SW480 (cell line): ENCODE measurements at places on chromosomes 6 and 20.

- no peak for DNase-seq
Measured at GRCh38 chr20:3473944-3474343, 3.1 kb downstream of the ATRN start.

DNA sequence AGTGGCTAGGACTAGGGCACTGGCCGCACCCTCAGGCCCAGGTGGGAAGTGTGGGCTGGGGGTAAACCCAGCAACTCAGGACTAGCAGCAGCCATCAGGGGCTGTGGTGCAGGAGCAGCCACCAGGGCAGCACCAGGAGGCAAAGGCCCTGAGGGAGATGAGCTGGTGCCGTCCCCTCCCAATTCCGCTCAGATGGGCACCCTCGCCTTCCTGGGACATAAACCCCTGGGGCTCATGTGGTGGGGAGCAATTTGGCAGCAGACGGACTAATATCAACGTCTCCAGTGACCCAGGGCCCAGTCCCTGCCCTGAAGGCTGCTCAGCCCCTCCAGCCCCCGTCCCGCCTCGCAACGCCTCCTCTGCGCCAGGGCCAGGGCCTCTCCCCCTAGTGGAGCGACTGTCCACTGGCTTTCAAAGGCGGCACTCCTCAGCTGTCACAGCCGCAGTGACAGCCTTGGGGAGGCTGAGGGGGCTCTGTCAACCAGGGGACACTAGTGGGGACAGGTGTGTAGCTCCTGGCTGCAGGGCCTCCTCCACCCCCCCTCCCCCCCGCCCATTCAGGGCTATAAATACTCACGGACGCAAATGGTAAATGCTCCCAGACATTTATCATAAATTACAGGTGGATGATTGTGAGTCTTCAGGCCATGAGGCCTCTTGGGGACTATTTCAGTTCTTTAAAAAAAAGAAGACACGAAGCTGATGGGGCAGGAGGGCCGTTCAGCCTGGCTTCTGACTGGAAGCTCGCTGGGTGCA lies 349.9 kb downstream of the ZFAND3 start:
- no peak for DNase-seq

DNA sequence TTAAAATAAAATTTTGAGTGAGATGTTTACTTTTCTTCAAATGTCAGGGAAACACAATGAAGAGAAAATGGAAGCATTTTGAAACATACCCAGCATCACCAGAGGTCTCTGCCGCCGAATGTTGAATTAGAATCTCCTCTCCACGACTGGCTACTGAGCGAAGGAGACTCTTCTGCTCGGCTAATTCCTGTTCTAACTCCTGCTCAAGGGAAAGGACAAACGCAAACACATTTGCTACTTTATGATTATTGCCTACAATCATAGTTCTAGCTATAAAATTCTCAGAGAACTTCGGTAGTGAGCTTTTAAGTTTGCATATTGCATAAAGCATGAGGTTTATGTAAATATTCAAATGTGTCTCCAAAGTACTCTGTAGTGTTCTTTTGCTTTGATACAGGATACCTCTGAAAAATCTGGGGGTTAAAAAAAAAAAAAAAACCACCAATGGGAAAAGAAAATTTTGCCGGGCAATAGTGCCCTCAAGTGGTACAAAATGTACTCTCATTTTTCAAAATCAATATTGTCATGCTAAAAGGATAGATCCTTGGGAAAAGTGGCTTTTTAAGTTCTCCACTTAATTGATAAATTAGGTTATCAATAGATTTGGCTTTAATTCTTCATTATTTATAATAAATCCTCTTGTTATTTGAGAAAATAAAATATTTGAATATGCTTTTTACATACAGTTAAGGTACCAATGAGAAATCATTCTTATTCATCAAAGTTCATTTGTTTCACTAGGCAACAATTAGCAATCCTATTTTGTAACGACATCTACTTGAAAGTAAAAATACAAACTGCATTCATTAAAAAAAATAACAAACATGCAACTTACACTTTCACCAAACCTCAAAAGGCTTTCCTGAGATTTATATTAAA lies 369.0 kb downstream of the SYNE1 start:
- DNase-seq: no peak

GRCh38 chr6:144283646-144284477 lies 1.3 kb upstream of the UTRN start:
- peak; percentile 10 for DNase-seq
